Stimulated activated CD4-positive, alpha-beta T cell treated with anti-CD3 and anti-CD28 coated beads, TNF-alpha, amount 100 ng/mL, for 48 hours (primary cell): ENCODE measurements at places on chromosomes 2 and 18.

DNA sequence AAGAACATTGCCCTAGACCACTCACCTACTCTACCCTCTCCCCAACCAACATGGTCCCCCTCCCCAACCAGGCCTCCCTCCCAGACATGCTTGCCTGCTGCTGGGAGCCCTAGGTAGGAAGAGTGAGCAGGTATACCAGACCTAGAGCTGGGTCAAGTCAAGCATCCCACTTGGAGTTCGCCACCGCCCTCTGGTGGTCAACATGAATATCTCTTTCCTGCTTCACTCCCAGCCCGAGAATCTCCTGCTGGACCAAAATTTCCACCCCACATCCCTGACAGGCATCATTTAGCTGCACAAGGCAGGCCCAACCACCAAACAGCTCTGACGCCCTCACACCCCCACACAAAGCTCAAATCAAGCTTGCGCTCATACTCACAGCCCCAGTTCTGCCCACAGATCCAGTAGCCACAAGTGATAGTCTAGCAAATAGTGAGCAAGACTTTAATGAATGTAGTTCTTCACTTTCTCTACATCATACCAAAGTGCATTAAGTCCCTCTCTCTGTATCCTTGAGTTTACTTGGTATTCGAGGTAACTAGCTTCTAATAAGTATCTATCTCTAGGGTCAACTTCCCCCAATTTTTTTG, 116.0 kb downstream of the TNS1 start:
- DNase-seq, result peak; percentile 38

DNA sequence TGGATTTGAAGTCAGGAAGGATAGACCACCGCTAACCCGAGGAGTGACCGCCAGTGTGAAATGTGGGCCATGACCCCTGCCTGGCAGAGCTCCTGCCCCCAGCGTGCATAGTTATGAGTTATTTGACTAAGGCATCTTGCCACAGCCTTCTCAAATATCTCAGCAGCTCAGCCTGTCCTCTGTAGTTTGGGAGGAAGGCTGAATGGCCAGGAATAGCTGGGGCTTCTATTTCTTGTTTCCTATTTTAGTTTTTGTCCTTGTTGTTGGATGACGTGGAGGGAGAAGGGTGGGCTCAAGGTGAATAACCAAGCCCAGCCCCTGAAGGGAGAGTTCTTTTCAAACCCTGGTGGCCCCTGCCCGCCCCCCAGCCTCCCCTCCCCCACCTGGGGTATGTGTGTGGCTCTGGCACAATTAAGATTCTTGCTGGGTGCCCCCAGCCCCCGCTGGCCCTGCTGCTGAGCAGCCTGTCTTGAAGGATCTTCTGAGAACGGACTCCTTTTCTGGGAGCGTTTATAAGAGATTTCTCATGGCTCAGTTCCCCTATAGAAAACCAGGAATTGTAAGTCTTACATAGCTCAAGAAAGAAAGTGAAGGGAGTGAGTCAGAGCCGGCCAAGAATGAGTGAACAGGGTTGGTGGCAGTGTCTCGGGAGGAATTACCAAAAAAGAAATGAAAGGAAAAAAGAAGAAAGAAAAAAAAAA, 157.4 kb downstream of the GLI2 start:
- DNase-seq, result no peak

DNA sequence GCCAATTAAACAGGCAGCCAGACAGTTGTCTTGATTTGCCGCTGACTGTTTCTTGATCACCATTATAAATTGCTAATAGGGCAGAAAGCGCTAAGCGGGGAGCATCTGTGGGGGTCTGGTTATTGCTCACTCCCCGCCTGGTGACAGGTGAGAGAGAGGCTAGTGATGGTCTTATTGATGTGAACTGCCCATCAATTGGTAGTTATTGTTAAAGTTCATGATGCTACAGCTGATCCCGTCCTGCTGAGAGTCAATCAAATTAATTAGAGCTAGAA, 148.5 kb downstream of the LNPK start:
- DNase-seq, result no peak

GRCh38 chr2:74226648-74227213, 28.3 kb downstream of the MTHFD2 start:
- no peak for DNase-seq

GRCh38 chr2:117330641-117331040, 483.9 kb upstream of the DDX18 start:
- DNase-seq, result no peak

- no peak for DNase-seq
Observed at GRCh38 chr2:239855863-239856587, 169.1 kb downstream of the NDUFA10 start.
